Non-pigmented ciliary epithelial cell (primary cell): ENCODE measurements at places on chromosomes 5 and 9.

DNA sequence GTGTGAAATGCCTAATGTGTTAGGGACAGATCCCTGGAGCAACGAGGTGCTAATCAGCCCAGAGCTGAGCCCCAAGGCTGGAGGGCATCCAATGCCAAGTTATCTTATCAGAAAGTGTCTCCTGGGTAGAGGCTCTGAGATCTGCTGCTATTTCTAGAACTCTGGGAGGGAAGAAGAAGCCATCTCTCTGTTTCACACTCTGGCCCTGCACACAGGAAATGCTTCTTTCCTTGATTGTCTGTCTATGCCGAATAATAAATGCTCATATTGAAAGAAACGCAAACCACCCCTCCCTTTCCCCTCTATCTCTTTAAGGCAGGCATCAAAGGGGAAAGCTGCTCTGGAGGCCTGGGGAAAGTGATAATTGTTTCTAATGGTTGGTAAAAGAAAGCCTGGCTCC is 166.7 kb downstream of the PAPPA start:
- DNase-seq: no peak

GRCh38 chr9:15157381-15157780 is 149.6 kb downstream of the TTC39B start:
- DNase-seq: no peak

DNA sequence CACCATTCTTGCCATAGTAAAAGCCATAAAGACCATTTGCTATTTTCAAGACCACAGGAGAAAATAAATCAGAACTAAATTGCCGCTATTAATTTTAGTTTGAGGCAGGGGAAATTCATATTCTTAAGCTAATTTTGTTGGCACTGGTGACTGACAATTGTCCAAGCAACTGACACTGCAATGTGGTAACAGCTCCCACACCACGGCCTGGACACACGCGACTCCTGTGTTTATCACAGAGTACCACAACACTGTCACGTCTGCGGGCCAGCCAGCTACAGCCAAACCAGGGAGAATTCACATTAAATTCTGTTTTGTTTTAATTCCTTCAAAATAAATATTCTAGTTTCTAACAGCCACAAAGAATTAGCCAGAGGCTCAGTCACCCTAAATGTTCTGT is 481.9 kb downstream of the CTNND2 start:
- DNase-seq: no peak

DNA sequence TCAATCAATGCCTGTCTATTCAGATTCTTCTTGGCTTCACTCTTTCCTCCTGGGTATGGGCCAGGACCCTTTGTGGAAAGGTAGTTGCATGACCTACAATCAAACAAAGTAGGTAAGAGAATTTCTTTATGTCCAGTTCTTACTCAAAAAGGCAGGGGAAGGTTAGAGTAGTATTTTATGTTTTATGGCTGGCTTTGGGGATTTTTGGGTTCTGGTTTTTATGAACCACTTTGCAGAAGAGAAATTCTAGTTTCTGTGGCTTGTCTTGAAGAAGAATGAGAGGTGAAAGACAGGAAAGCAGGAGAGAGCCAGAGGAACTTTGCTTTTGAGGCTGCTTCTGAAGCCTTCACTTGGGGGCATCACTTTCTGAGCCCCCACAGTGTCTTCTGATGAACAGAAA is 14.7 kb upstream of the CRHBP start:
- no peak for DNase-seq

- no peak for DNase-seq
Observed at GRCh38 chr9:127942216-127943010, 4.8 kb upstream of the DPM2 start.

DNA sequence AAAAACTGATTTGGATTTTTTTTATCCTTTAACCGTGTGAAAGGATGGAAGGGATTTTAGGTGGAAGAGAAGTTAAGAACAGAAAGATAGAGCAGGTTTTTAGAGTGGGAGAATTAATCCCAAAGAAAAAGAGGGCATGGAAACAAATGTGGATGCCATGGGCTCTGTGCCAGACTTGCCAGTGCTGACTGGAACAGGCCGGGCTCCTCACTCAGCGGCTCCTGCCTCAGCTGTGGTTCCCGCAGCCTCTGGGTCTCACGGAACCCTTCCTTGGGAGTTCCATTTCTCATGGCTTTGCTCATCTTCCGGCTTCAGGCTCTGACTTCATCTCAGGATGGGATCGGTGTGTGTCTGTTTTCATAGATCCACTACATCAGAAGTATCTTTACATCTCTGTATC is 30.4 kb upstream of the SLC2A8 start:
- DNase-seq: no peak
